ENCODE measurements at places on chromosomes 16 and 17.

- no peak for DNase-seq
These were observed 16.7 kb upstream of the ERN2 start for GRCh38 chr16:23729503-23730424.

DNA sequence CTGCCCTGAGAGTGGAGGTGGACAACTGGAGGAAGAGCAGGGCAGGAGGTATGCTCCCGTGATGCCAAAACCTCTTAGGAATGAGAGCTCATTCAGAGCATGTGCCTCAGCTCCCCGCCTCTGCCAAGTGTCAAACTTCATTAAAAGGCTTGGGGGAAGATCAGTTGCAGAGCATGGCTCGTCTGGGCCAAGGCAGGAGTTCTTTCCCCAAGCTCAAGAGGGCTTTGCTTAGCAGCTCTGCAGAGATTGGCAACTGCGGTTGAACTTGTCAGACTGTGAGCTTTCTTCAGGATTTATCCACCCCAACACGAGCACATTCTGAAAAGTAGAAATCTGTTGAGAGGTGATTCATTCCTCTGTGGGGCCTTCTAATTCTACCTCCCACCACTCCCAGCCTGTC lies 248.1 kb downstream of the HS3ST3A1 start:
- no peak for DNase-seq

- no peak for DNase-seq
These were observed 57.9 kb upstream of the CES5A start for GRCh38 chr16:55933038-55933437.

DNA sequence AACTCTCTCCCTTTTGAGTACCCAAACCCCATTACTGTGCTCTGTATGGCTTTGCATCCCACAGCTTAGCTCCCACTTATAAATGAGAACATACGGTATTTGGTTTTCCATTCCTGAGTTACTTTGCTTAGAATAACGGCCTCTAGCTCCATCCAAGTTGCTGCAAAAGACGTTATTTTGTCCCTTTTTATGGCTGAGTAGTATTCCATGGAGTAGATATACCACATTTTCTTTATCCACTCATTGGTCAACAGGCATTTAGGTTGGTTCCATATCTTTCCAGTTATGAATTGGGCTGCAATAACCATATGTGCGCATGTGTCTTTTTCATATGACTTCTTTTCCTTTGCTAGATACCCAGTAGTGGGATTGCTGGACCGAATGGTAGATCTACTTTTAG lies 19.9 kb upstream of the SYT17 start:
- DNase-seq, result no peak

GRCh38 chr17:21467196-21467595 lies 91.0 kb downstream of the KCNJ12 start:
- no peak for DNase-seq

All from NCI-H526 treated with DMSO at 0.1 percent for 48 hours (cell line).